ENCODE measurements at places on chromosomes 12 and 14. TPM values are rescaled to one million over a fixed set of nuclear protein-coding genes. Genes with fewer than 3 reads are reported as not detected.

The TAMALIN gene
- total RNA-seq: 4.4 TPM

The CEP290 gene
- 31.9 TPM for total RNA-seq

The MANSC4 gene
- not detected for total RNA-seq

DNA sequence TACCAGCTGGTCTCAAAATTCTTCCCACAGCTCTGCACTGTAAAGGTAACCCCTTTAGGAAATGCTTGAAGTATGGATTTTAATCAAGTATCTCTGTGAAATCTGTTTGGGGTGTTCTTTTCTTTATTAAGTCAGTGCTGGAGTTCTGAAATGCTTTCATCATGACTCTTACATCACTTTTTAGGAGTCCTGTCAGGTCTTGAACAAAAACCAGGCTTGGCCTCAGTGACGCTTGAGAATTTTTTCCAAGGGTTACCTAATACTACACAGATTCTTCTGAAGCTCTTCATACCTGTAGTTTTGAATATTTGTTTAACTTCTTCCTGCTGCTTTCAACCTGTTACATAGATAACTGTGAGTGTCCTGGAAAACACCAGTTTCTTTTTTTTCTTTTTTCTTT lies 47.0 kb upstream of the KCNH3 start:
- no peak for DNase-seq
- no peaks in the 10 kb centered on the region for H3K4me1 ChIP-seq
- H3K4me3 ChIP-seq: no peak overlapping the region
- H3K36me3 ChIP-seq: peaks cover 53% of the 10 kb centered on the region
- no peak overlapping the region for H3K27ac ChIP-seq
- no peaks in the 10 kb centered on the region for H3K27me3 ChIP-seq

- DNase-seq: no peak
- H3K4me3 ChIP-seq: no peak overlapping the region
- H3K4me1 ChIP-seq: no peaks in the 10 kb centered on the region
- H3K27me3 ChIP-seq: no peaks in the 10 kb centered on the region
Measured at GRCh38 chr12:28232211-28232928, 42.1 kb downstream of the CCDC91 start.

- no peaks in the 10 kb centered on the region for H3K27me3 ChIP-seq
- no peak for DNase-seq
- H3K4me3 ChIP-seq: no peak overlapping the region
- H3K27ac ChIP-seq: no peak overlapping the region
- H3K36me3 ChIP-seq: no peaks in the 10 kb centered on the region
Measured at GRCh38 chr12:89073027-89073398, 279.3 kb downstream of the DUSP6 start.

DNA sequence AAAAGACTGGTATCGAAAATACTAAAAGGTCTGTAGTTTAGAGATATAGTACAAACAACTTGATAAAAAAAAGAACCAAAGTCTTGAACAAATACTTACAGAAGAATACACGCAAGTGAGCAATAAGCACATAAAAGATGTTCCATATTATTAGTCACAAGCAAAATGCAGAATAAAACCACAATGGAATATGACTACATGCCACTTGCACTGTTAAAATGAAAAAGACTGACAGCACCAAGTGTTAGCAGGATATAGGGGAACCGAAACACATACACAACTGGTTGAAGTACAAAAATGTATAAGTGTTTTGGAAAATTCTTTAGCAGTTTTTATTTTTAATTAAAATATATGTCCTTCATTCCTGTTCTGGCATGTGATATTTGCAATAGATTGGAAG lies 3.6 kb downstream of the CLEC2A start:
- H3K4me1 ChIP-seq: peaks cover 11% of the 10 kb centered on the region
- no peak overlapping the region for H3K4me3 ChIP-seq
- DNase-seq: no peak
- no peaks in the 10 kb centered on the region for H3K27me3 ChIP-seq
- H3K27ac ChIP-seq: no peak overlapping the region

- H3K27ac ChIP-seq: peak overlapping the region; percentile 95
- peaks cover 37% of the 10 kb centered on the region for H3K36me3 ChIP-seq
- no peaks in the 10 kb centered on the region for H3K27me3 ChIP-seq
- H3K4me1 ChIP-seq: peaks cover 11% of the 10 kb centered on the region
- H3K4me3 ChIP-seq: peak overlapping the region; percentile 98
- DNase-seq: peak; percentile 81
Measured at GRCh38 chr12:89351489-89352241, 636 bp downstream of the DUSP6 start.

DNA sequence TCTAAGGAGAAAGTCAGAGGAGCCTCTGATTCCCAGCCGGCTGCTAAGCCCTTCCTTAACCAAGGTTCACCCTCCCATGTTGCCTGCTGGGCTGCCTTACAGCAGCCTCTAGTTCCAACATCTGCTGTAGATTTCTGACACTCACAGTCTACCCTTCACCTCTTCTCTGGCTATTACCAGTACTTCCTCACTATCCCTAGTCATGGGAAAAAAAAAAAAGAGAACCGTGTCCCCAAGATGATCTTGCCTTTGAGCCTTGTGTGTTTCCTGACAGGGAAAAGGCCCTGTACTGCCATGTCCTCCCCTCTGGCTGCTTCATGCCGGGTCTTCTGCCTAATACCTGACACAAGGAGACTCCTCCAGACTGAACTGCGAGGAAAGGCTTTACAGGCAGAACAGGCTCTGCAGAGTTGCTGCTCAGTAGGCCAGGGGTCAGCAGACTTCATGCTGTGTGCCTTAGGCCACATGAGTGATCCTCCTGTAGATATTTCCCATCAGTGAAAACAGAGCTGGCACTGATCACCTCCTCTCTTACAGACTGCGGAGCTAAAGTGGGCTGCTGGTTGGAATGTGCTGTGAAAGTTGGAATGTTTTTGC lies 46.8 kb downstream of the PRKCH start:
- H3K27ac ChIP-seq: no peak overlapping the region
- no peaks in the 10 kb centered on the region for H3K4me1 ChIP-seq
- H3K36me3 ChIP-seq: no peaks in the 10 kb centered on the region
- no peaks in the 10 kb centered on the region for H3K27me3 ChIP-seq
- no peak for DNase-seq

DNA sequence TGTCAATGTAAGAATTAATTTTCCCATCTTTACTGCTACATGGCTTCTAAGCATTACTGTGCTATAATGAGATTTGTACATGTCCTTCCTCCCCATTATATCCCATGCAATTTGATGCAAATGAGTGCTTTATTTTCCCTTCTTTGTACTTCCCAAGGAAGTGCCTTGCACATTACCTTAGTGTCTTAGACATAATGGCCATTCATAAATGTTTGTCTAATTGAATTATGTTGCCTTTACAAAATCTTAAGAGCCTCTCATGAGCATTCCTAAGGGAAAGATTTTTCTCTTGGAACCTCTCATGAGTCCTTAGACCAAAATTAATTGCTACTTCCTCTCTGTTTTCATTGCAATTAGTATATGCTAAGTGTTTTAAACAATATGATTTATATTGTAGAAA lies 741.7 kb downstream of the RERGL start:
- H3K36me3 ChIP-seq: no peaks in the 10 kb centered on the region
- H3K27ac ChIP-seq: no peak overlapping the region
- peaks cover 4% of the 10 kb centered on the region for H3K4me1 ChIP-seq
- DNase-seq: no peak
- H3K27me3 ChIP-seq: no peaks in the 10 kb centered on the region

DNA sequence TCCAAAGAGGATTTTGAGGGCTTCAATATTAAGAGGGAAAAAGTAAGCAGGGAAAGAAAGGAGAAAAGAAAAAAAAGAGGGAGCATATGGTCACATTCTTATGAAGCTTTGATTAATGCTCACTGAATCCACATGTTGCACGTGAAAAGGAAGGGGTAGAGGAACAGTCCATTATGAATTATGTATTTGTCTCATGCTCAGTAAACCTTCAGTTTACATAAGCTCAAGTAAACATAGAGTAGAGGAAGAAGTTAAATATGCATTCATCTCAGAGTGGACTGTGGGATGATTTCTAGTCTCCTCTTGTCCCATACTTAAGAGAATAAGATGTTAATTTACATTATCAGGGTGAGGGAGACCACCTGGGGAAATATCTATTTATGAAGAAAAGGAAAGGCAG lies 334.5 kb downstream of the IPO8 start:
- H3K27me3 ChIP-seq: no peaks in the 10 kb centered on the region
- no peaks in the 10 kb centered on the region for H3K4me1 ChIP-seq
- H3K36me3 ChIP-seq: no peaks in the 10 kb centered on the region
- no peak for DNase-seq

GRCh38 chr12:57025196-57025595 lies 8.9 kb upstream of the TAC3 start:
- H3K36me3 ChIP-seq: no peaks in the 10 kb centered on the region
- H3K4me1 ChIP-seq: no peaks in the 10 kb centered on the region
- DNase-seq: no peak
- H3K27ac ChIP-seq: no peak overlapping the region
- no peak overlapping the region for H3K4me3 ChIP-seq
